Ascending aorta (tissue), 2 donors: ENCODE measurements at places on chromosomes 16 and 17. TPM values are rescaled to one million over a fixed set of nuclear protein-coding genes. Genes with fewer than 3 reads are reported as not detected.

The NTN1 gene
- total RNA-seq = 29.6 TPM

The TAF1C gene
- 151 TPM for total RNA-seq

The PAQR4 gene
- total RNA-seq = 9.2 TPM

The CIBAR2 gene
- not detected for total RNA-seq

The CCT6B gene
- not detected for total RNA-seq

DNA sequence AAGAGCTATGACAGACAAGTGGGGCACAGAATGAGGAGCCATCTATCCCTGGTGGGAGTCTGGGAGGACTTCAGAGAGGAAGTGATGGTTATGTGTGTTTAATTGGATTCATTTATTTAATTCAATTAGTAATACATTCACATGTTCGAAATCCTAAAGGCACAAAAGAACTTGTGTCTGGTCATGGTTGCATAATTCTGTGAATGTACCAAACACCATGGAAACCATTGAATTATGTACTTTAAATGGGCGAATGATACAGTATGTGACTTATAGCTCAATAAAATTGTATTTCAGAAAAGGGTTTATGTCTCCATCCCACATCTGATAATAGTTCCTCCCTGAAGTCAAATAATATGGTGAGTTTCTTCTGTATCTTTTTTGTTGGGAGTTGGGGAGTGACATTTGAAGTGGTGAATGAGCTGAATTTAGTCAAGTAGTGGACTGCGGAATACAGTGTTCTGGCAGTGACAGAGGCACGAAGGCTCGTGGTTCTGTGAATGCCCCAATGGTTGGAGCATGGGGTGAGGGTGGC, 19.8 kb upstream of the G6PC1 start:
- DNase-seq = no peak
